ENCODE measurements at places on chromosomes 12 and 14. TPM values are rescaled to one million over a fixed set of nuclear protein-coding genes. Genes with fewer than 3 reads are reported as not detected.
A peak's percentile ranks its signal among the peaks of the same experiment; 100 is the strongest.

DNA sequence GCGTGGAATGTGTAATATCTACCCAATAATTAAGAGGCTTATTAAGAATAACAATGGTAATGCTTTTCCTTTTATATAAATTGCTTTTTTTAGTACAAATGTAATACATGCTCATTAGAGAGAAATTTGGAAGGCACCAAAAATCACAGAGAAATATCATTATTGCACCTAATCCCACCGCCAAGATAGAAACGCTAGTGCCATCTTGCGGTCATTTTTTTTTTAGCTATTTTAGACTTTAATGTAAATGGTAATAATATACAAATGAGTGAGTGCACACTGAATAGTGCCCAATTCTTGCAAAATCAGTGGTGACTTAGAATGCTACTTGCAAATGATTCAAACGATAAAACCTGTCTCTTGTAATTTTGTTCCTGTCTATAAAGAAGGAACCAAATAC is 576.8 kb upstream of the TMEM132C start:
- no peak for DNase-seq

- no peak for DNase-seq
Observed at GRCh38 chr14:43418324-43418723, 1088.8 kb downstream of the FSCB start.

GRCh38 chr12:26056335-26056734 is 68.5 kb downstream of the BHLHE41 start:
- DNase-seq: no peak

GRCh38 chr12:12178559-12178958 is 88.3 kb downstream of the LRP6 start:
- no peak for DNase-seq

- no peak for DNase-seq
Observed at GRCh38 chr14:92994131-92994676, 71.3 kb downstream of the CHGA start.

DNA sequence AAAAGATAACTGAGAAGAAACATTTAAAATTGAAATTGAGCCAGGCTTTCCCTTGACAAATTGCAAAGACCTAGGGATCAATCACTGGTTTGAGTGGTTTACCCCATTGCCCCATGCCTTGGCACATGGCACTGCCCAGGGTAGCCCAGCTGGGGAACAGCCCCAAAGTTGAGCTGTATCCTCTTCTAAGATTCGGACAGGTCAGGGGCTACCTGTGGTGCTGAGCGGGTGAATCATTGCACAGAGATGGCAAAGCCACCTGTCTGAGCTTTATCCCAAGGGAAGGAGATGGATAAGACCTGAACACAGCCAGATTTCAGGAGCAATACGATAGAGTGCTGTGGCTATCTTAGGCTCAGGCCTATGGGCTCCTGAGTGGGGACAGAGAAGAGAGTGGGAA is 7.0 kb downstream of the IFI27L2 start:
- DNase-seq: no peak

DNA sequence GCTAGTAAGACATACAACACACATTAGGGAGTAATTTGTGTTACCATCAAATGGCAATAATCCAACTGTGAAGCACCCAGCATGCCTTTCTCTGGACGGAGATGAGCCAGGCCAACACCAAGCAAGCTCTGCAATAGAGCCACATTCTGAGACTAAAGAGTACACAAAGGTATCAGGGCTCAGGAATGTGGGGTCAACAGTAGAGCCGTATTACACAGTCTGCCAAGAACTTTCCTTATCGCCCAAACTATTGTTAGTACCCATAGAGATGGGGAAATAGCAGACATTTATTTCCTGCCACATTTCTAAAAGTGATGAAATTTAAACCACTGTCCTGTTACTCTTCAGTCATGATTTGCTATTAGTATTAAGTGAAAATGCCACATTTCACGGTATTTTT is 113.7 kb downstream of the BMP4 start:
- DNase-seq: no peak

The GLIPR1L1 gene
- not detected for total RNA-seq

DNA sequence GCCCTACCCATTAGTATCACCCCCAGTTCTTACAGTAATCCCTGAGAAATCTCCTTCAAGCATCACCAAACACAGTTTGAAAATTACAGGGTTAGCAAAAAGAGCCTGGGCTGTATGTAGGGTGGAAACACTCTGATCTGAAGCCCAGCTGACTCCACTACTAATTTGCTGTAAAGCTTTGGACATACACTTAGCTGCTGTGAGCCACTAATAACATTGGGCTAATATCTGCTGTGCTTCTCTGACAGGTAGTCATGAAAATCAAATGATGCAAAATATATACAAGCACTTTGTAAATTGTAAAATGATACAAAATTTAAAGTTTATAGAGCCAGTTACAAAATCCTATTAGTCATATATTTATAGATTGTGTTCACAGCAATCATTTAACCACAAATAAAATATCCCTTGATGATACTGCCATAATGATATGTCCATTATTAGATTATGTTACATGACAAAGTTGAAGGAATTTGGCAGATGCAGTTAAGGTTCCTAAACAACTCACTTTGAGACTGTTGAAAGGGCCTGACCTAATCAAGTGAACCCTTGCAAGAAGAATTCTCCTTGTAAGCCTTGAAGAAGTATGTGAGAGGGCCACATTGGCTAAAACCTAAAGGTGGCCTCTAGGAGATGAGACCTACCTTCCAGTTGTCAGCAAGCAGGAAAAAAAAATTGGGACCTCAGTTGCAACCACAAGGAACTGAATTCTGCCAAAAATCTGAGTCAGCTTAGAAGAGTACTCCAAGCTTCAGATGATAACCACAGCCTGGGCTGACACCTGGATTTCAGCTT is 19.0 kb downstream of the TWF1 start:
- DNase-seq: no peak

The E2F7 gene
- 0.47 TPM for total RNA-seq

The OVCH1 gene
- 0.29 TPM for total RNA-seq

GRCh38 chr14:67583711-67584644 is 16.1 kb downstream of the PIGH start:
- DNase-seq: no peak

GRCh38 chr14:95018821-95019220 is 138.5 kb downstream of the DICER1 start:
- DNase-seq: no peak

DNA sequence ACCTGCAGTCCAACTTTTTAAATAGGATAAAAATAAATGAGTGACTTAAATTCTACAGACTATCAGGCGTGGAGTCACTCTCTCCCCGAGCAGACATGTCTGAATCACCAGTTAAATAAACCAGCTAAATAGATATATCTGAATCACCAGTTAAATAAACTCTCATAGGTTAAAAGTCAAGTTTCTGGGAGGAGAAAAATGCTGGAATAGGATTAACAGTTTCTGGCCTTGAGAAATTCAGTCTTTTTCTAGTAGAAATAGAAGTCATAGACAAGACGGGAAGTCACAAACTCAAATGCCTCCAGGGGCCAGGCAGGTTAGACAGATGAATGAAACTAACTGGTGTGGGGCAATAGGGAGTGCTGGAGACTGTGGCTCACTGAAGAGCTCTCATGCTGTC is 258.6 kb upstream of the TMEM132C start:
- no peak for DNase-seq

The DTX1 gene
- 6.3 TPM for total RNA-seq

GRCh38 chr12:96103067-96103644 is 67.8 kb upstream of the LTA4H start:
- DNase-seq: peak; percentile 69

DNA sequence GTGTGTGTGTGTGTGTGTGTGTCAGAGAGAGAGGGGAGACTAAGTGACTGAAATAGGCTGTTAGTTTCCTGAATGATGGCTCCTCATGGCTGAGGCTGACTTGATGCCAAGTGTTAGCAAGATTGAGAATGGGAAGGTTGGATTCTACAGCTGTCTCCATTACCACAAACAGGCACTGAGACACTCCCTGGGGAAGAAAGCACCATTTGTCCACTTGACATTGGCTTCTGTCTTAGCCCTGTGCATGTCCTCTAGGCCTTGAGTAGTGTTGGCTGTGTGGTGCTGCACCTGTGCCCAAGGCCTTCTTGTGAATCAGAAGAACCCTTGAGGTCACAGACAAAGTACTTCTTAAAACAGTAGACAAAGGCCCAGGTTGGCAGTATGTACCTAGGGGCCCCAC is 15.6 kb downstream of the ERG28 start:
- no peak for DNase-seq

The RESF1 gene
- 31.2 TPM for total RNA-seq

The RD3L gene
- 11.6 TPM for total RNA-seq

The CMKLR1 gene
- total RNA-seq: 16.1 TPM

DNA sequence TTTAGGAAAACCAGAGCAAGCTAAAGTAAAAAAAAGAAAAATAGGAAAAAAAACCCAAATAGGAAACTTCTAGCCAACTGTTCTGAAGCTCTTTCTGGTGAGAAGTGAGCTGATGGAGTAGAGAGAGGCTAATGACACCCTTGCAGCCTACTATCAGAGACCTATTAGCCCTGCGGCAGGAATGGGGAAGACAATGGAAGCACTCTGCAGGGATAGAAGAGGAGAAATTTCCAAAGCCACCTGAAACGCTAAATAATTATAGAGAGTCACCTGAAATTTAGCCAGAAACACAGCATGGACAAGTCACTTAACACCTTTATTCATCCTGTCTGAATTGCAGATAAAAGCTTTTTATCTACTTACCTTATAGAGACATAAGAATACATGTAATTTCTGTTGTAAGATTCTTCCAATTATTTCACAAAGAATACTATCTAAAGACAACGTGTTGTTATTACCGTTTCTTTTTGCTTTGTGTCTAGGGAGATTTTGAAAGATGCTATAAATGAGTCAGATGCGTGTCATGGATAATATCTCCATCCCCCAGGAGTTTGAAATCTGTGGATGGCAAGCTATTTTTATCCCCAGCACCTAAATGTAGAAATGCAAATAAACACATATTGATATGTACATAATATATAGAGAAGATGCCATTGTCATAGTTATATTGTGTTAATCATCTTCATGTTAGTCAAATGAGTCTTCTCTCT is 138.6 kb downstream of the TPH2 start:
- DNase-seq: no peak

GRCh38 chr12:44433659-44434058 is 442.5 kb downstream of the NELL2 start:
- no peak for DNase-seq

- no peak for DNase-seq
Observed at GRCh38 chr14:99529899-99530298, 48.7 kb downstream of the CCNK start.
